ENCODE measurements at places on chromosomes 5 and 9.

DNA sequence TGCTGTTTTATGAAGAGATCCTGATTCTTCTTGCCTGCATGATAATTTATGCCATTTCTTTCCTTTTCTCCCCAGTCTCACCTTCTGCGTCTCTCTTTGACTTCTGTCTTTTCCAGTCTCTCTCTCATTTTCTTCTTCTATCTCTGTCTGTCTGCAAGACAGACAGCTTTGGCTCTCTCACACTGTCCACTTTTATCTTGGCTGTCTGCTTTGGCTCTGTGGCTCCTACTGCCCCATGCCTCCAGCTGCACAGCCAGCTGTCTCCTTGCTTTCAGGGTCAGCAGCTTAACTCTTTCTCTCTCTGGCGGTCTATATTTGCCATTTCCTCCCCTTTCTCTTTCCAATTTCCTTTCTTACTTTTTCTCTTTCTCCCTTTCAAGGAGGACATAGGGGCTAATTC, 971.1 kb upstream of the COX7C start:
- no peak for DNase-seq

DNA sequence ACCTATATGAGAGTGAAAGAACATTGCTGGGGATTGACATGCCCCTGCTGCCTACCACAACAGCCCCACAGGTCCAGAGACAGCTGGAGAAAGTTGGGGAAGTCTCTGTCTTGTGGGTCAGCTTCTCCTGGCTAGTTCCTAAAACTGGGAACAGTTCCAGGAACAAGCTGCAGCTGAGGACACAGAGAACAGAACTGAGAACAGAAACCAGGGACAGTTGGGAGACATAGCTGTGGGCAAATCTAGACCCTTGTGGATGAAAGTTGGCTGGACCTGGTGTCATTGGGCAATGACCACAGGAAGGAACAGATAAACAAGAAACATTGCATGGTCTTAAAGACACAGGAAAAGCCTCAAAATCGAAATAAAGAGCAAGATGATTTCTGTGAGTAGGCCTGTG, 58.3 kb upstream of the MOCS2 start:
- no peak for DNase-seq

DNA sequence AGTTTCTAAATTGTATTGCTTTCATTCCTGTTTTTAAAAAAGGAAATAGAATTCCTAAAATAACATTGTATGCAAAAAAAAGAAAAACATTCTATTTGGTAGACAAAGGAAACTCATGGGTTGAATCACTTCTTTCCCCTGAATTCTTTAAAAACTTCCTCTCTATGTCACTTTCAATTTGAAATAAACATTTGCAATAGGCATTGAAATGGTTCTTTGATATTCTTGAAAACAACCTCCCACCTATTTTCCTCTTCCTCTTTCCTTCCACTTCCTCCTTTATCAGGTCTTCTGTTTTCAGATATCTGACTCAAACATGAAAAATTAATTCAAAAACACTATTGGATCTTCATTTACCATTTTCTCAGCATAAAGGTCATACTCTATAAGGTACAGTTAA, 442.0 kb upstream of the MEF2C start:
- no peak for DNase-seq

DNA sequence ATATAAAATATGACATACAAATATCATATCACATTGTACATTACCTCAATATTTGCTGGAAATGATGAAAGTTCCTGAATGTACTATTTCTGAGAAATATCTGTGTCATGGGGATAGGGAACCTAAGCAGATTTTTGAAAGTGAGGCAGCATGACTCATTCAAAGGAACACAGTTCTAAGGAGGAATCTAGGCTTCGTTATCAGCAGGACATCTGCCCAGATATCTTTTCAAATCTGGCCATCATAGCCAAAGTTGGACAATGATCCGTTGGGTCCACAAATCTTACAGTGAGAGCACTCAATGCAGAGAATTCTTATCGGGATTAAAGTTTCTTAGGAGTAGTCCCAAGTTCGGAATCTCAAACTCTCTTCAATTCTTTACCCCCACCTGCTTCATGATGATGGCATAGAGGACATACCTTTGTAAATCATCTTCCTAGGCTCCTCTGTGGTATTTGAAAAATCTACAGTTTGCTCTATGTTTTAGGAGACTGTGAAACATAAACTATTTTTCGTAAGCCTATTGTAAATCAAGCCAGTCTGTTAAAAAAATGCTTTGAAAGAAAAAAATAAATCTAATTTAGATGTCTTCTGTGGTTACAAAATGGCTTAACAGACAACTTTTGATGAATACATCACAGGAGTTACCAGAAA, 29.4 kb upstream of the ALDH1A1 start:
- DNase-seq, result no peak

GRCh38 chr5:175206669-175207068, 237.3 kb downstream of the DRD1 start:
- no peak for DNase-seq

DNA sequence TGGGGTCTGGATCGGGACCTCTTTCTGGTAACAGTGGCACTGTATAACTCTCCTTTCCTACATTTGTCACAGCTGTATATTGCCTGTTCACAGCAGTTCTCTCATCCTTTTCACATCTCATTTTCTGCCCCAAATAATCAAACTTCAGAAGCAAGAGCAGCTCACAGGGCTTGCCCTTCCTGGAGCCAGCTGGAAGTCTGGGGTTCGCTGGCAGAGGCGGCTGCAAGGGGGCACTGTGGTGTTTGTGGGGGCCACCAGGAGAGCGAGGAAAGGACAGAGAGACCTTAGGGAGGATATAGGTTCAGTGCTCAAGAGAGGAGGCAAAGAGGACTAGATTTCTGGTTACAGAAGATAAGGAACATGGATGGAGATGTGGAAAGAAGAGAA, 75.3 kb downstream of the C9orf153 start:
- DNase-seq, result no peak

DNA sequence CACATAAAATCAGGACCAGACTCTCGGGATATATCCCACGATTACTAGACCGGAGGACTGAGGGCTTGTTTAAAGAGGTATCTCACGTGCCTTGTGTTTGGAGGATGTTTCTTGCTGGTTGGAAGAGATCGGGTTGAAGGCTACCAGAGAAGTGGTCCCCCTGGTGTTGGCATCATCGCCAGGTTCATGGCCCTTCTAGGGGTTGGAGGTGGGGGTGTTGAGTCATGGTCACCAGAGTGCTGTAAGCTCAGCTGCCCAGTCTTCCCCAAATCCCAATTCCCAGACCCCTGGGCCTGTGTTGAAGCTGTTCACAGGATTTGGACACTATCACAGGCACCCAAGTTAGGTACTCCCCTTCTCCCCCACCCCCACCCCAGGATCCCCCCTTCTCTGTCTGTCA, 29.1 kb upstream of the PRDM12 start:
- DNase-seq, result no peak

GRCh38 chr5:31823472-31823871, 184.5 kb downstream of the PDZD2 start:
- no peak for DNase-seq

DNA sequence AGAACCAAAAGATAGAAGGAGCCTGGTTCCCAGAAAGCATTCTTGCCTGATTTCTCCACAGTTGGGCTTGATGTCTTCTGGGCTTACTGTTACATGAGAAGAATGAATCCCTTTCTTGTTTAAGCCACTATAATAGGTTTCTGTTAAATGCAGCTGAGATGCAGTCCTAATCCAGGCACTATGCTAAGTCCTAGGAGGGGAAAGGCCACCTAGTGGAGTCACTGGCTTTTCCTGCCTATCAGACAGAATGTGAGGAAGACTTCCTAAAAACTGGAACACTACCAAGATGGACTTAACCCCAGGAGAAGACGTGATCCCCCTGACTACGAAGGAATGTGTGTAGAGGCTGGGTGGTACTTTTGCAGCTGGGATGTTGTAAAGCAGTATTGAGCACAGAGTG, 34.3 kb upstream of the FSD1L start:
- no peak for DNase-seq

DNA sequence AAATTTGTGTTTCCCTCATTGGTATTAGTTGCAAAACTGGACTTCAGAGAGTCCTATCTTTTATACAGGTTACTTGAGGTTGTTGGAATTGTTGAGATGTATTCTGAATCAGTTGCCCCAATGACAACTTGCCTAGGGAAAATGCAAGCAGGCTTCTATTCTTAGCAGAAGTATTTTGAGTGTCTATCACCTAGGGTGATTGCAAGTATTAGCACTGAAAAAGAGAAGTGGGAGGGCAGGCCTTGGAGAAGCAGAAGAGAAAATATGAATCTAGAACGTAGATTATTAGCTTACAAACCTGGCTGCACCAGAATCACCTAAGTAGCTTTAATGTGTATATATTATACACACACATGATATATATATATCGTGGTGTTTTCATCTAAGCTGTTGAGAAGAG, 43.2 kb downstream of the ADAMTS12 start:
- no peak for DNase-seq

- DNase-seq, result no peak
These were observed 78.1 kb downstream of the ADAMTS2 start for GRCh38 chr5:179267071-179267670.

DNA sequence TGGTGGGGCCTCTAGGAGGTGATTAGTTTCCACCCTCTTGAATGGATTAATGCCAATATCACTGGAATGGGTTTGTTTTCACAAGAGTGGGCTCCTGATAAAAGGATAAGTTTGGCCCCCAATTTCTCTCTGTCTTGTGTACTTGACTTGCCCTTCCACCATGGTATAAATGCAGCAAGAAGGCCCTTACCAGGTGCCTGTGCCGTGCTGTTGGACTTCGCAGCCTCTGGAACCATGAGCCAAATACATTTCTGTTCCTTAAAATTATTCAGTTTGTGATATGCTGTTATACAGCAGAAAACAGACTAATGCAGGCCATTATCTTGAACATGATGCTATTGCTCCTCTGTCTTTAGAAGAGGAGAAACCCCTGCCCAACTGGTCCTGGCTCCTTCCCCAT, 17.8 kb upstream of the BRD3 start:
- no peak for DNase-seq

DNA sequence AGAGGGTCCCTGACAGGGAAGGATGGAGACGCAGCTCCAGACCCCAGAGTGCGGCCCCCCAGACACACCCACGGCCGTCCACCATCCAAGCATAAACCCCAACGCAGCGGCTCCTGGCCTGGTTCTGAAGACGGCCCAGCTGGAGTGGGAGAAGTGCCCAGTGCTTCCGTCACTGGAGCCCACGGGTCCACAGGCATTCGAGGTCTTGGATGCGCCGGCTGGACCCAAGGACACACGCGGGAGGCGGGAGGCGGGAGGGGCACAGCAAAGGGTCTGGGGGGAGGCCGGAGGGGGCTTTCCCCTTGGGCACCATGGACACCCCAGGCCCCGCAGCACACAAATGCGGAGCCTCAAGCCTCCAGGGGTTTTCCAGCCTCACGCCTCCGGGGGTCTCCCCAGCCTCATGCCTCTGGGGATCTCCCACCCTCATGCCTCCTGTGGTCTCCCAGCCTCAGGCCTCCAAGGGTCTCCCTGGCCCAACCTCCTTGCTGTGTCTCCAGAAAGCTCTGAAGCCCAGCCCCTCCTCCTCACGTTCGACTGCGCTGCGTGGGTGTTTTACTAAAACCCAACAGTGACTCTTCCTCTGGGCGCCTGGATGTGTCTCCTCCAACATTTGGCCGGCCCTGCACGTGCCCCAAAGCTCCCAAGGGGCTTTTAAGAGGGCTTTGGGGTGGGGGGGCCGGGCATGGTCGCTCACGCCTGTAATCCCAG, 15.2 kb downstream of the EXD3 start:
- no peak for DNase-seq

DNA sequence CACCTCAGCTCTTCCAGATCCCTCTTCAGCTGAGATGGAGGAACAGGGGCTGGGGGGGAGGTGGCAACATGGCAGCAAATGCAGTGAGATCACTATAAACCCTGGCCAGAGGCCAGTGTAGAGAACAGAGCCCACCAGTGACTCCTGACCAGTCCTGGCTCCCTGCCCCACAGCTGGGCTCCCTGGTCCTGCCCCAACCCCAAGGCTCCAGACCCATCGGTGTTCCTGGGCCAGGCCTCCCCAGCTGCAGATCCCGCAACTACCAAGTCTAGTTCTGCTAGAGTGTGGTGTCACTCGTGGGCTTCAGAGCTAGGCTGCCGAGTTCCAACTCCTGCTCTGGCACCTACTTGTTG, 16.8 kb downstream of the AKNA start:
- DNase-seq, result no peak

DNA sequence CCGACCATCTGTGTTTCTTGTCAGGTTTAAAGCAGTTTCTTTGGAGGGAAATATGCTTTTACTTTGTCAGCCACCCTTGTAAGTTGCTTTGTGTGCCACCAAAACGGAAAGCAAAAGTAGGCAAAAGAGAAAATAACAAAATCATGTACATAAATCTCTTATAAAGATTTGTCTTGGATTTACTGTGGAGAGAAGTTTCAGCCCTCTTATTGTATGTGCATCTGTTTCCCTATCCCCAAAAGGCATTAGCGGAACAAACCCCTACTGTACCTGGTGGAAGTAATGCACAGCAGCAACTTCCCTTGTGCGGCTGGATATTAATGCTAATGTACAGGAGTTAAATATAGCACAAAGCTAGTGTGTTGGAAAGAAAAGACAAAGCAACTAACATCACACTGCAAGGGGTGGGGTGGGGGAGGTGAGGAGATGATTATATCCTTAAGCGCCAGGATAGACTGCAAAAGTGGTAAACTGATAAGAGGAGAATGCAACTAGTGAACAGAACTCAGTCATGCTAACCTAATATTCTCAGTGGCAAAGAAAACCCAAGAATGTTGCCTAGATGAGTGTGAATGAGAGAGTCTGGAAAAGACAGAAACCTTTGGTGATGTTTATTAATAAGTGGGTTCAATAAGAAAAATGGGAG, 396.5 kb upstream of the MEF2C start:
- no peak for DNase-seq

DNA sequence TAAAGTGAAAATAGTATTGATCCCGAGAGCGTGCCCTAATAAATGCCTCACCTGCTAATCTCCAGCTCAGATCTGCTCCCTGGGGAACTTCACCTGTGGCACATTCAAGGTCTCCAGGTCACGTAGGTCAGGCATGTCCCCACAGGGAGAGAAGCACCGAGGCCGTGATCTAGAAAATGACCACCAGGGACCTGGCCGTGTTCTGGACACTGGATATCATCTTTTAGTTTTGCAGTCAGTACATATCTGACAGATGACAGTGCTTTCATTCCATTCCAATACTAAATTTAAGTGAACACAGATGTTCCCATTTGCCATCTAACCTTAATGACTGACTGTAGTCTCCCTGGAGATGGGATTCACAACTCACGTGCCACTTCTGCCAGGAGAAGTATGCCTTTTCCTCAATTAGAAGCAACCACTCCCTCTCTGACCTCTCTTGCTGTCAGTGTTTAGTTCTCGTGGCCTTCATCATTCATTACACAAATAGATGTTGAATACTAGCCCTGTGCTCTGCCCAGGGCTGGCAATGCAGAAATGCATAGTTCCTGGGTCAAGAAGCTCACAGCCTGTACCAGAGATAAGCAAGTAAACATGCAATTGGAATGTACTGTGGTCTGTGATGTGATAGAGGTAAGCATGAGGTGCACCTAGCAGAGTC, 276.5 kb downstream of the NTRK2 start:
- DNase-seq, result no peak

DNA sequence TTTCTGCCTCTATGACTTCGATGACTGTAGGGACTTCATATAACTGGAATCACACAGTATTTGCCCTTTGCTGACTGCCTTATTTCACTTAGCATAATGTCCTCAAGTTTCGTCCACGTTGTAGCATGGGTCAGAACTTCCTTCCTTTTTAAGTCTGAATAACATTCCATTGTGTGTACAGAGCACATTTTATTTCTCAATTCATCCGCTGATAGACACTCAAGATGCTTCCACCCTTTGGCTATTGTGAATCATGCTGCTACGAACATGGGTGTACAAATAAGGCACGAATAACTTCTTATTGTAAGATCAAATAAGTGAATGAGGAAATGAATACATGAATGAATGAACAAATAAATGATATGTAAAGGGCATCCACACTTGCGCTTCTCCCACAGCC, 13.0 kb downstream of the BARX1 start:
- DNase-seq, result no peak

GRCh38 chr9:32136700-32137339, 247.6 kb upstream of the ACO1 start:
- no peak for DNase-seq
